ENCODE measurements at places on chromosomes 6 and 20.

- no peak for DNase-seq
Measured at GRCh38 chr6:44554861-44555260, 167.4 kb downstream of the CDC5L start.

DNA sequence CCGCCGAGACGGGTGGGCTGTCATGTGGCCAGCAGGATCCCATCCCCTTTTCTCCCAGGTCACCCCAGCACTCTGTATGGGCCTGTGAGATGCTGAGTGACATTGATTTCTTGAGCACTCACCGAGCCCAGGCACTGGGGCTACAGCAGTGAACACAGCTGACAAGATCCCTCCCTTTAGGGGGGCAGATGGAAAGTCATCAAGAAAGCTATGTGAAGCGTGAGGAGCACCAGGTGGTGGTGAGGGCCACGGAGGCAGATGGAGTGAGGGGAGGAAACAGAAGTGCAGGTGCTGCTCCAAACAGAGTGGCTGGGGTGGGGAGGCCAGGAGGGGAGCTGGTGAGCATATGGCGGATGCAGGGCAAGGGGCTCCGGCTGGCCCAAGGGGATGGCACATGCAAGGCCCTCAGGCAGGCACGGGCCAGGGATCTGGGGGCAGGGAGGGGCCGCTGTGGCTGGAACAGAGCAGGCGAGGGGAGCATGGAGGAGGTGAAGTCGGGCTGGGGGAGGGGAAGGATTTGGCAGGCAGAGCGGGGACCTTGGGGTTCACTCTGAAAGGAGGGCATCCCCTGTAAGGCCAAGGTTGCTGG is 184.0 kb downstream of the BMP7 start:
- no peak for DNase-seq

- peak; percentile 95 for DNase-seq
Measured at GRCh38 chr20:63537525-63538203, 488 bp upstream of the PTK6 start.

DNA sequence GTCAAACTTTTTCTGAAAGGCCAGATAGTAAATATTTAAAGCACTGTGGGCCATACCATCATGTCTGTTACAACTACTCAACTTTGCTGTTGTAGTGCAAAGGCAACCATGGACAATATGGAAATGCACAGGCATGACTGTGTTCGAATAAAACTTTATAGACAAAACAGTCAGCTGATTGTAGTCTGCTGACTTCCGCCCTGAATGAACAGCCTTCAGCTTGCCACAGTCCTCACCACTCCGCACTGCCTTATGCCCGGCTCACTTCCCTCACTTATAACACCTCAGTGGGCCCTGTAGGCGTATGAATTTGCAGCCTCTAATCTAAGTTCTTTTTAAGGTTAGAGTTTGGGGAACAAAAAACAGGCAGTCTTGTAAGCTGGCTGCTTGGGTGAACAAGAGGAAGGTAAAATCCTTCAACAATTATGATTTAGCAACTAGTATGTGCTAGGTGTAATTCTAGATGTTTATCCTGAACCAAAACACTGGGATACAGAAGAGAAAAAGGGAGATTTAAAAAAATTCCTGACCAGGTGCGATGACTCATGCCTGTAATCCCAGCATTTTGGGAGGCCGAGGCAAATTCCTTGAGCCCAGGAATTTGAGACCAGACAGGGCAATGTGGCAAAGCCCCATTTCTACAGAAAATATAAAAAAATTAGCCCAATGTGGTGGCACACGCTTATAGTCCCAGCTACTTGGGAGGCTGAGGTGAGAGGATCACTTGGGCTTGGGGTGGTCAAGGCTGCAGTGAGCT is 6.8 kb upstream of the SLC2A10 start:
- DNase-seq: no peak

DNA sequence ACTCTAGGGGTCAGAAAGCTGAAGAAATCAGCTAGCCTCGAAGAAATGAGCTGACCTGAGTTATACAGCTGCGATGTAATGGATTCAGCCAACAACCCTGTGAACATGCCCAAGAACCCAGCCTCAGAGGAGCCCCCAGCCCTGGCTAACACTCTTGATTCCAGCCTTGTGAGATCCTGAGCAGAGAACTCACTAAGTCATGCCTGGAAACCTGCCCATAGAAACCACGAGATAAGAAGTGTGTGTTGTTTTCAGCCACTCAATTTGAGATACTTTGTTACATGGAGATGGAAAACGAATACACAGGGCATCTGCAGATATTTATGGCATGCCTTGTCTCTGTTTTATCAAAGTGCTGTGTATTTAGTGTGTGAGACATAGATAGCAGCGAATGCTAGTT is 265.2 kb downstream of the QKI start:
- DNase-seq: no peak

GRCh38 chr6:39978240-39978639 is 44.0 kb upstream of the MOCS1 start:
- no peak for DNase-seq

DNA sequence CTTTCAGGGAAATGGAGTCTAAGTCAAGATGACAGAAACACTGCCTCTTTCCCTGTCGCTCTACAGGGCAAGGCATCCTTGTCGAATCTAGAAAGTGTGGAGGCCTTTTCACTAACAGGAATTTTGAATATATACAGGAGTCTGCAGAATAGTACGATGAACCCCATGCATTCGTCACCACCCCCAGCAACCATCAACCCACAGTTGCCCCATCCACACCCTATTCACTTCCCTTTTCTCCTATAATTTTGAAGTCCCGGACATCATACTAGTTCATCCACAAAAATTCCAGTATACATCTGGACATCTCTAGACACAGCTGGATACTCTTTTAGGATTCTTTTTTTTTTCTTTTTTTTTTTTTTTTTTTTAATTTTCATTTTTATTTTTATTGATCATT is 80.7 kb upstream of the RIN2 start:
- DNase-seq: no peak

GRCh38 chr20:16394784-16395183 is 178.5 kb downstream of the KIF16B start:
- no peak for DNase-seq

DNA sequence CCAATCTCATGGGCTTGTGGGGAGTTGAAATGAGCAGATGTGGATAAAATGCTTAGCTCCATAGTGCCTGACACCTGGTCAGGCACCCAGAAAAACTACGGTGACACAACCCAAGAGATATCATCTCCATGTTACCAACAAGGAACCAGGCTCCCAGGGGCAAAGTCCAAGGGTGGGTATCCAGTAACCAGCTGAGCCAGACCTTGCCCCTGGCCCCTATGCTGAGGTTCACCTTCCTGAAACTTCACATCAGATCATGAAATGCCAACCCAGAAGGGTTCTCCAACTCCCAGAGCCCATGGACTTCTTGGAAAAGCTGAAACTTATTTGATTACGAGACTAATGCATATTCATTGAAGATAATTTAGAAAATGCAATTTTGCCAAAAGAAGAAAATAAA is 141.8 kb upstream of the KCNG1 start:
- no peak for DNase-seq
